ENCODE measurements at places on chromosomes 4 and X. TPM values are rescaled to one million over a fixed set of nuclear protein-coding genes. Genes with fewer than 3 reads are reported as not detected.

BEX3 gene
- 278 TPM for total RNA-seq

DNA sequence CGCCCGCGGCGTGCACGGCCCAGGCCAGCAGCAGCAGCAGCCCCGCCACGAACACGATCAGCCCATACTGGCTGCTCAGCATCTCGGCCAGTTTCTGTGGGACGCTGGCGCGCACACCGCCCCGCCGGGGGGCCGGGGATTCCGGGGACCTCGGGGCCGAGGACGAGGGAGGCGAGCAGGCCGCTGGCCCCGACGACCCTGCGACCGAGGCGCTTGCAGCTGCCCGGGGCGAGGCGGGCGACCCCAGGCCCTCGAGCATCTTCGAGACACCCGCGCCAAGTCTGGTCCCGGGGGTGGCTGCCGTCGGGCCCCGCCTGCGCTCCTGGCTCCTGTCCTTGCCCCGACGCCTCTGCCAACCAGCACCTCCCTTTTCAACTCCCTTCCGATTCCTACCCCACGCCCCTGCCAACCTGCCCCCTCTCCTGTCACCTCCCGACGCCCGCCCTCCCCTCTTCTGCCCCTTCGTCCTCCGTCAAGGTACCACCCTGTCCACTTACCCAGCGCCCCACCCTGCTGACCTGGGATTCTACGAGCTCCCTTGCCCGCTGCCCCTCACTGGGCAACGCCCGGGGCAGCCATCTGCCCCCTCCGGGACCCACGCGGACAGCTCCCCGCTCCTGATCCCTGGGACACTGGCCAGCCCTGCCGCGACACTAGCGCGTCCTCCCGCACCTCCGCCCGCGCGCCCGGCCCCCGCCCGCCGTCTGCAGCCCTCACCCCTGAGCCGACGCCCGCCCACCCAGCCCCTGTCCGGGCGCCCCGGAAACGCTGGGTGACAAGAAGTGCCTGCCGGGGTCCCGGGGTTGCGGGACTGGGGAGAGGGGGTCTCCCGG, at the start of gene OTOP1:
OTOP1 (minus strand) TSS at position 324 of the 833 bp plus-strand sequence; CDS start at position 259, 65 bp downstream.
- no peak for DNase-seq

DNA sequence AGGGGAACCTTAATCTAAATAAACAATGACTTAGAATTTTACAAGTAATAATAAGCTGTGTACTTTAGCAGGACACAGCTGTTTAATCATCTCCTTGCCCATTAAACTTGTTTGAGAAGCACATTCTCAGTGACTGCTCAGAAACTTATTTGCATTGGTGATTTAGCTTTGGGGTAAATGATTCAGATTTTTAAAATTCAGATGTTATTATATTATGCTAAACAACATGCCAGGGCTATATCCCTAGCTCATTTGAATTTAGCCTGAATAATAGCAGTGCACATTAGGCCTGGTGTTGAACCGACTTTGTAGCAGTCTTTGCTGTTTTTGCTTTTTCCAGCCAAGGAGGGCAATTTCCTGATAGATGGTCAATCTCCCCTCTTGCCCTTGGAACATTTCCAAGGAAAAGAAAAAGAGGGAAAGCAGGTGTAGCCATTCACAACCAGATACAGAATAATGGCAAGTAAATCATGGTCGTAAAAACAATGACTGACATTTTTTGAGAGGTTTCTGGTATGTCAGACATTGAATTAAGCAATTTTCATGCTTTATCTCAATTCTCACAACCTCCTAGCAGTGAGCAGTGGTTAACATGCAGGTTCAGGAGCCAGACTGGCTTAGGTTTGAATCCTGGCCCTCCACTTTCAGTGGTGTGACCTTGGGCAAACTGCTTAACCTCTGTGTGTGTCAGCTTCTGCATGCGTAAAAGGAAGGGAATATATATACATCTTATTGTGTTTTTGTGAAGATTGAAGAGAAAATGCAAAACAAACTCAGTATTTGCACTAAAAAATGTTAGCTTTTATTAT, 16.8 kb downstream of the ARHGEF38 start:
- no peak for DNase-seq

DNA sequence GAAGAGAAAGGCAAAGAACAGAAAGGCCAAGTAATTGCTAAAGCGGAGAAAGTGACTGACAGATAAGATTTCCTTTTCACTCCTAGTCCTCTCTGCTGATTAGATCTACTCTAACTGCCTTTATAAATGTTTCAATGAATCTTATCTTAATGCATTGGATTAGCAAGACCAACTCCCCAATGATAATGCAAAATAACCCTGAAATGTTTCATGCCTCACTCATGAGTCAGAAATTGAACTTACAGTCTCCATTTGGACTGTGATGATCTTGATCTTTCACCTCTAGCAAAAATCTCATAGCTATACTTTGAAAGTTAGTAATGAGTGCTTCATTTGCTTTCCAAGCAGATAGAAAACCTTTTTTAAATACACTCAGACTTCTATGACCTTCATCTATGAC, 26.5 kb downstream of the SLC10A7 start:
- no peak for DNase-seq

GRCh38 chr4:68267433-68267944, 22.0 kb upstream of the TMPRSS11B start:
- DNase-seq = no peak

DNA sequence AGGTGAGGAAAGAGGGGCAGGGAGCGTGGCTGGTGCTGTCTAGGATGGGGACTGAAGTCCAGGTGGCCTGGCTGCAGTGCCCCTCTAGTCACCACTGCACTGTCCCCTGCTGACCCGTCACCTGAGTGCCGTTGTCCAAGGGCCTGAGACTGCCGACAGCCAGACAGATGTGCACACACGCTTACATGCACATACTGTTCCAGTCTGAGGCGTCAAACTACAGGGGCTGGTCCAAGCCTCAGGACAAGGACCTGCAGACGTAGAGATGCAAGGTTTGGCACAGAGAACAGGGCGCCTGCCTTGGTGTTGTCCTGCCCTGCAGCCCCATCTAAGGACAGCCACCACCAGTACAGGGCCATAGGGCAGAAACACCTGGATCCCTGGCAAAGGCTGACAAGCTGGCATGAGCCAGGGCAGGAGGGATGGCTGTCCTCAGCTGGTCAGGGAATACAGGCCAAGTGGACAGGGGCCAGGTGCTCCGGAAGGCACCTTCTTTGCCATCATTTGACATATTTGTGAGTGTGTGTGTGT, 1.7 kb downstream of the SLC2A9 start:
- DNase-seq = no peak

DNA sequence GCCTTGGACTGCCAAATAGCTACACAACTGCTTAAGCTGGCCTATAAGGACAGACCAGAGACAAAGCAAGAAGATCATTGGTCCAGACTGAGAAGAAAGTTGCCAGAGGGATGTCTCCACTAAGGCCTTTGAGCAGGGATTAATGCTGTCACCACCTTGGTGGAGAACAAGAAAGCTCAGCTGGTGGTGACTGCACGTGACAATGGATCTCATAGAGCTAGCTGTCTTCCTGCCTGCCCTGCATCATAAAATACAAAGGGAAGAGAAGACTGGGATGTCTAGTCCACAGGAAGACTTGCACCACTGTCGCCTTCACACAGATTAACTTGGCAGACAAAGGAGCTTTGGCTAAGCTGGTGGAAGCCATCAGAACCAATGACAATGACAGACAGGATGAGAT, 40.5 kb upstream of the FAM120C start:
- DNase-seq = no peak

All from SK-MEL-5 (cell line).